ENCODE measurements at places on chromosomes 5 and 9.

DNA sequence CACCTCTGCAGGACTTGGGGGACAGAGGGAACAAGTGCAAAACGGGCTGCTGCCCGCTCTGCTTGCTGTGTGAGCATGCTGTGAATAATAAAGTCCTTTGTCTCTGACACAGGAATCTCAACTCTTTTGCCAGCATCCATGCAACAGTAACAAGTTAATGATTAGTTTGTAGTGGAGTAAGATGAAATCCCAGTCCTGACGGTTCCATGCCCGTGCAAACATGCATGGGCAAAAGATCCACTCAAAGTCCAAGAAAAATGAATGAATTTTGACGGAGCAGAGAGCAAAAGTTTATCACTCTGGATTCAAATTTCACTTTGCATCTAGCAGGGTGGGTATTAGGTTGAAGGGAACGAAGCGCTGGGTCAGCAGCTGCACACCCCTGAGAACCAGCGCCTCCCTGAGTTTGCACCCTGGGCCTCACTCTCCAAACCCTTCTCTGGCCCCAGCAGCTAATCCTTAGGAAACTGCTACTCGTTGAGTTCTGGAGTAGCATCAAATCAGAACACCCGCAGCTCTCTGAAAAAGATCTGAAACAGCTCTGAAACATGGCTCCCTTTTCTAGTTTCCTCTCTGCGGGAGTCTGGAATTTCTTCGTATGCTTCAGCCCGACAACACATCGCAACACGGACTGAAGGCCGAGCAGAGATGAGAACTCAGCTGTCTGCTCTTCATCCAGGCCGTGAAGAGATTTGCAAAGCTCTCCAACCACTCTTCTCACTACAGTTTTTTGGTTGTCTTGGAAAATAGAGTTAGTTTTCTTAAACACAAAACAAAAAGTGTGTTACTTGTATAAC lies 45.6 kb upstream of the RUFY1 start:
- no peak for DNase-seq

GRCh38 chr5:139650031-139650688 lies 2.0 kb downstream of the CXXC5 start:
- no peak for DNase-seq

GRCh38 chr5:110297152-110297670 lies 429.3 kb downstream of the TMEM232 start:
- DNase-seq: no peak

GRCh38 chr9:126499005-126499910 lies 114.5 kb upstream of the LMX1B start:
- DNase-seq: no peak

DNA sequence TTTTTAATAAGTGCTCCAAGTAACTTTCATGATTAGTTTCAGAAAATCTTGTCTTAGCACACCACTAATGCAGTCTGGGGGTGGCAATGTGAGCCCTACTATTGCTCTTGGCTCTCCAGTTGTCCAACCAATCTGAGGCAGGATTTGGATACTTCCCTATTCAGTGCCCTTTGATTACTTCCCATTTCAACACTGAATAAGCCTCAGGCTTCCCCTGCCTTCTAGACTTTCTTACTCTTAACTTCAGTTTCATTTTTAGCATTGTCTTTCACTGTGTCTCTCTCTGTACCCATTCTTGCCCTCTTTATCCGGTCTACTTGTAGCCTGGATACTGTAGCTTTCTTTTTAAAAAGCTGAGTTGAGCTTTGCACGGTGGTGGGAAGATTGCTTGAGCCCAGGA lies 186.1 kb downstream of the C9orf152 start:
- DNase-seq: no peak

DNA sequence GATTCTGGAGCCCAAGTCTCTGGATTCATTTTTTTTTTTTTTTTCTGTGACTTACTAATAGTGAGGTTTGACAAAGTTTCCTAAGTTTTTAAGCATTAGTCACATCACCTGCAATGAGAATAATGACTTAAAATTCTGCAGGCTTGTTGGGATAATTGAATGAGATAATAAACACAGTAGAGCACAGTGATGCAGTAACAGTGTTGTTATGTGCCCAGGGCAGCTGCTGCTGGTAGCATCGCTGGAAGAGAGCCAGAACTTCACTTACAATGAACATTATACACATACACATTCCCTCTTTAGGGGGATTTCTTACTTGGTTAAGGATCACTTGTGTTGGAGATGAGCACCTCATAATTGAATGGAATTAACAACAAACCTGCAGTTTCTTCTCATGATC lies 78.9 kb downstream of the ALDH7A1 start:
- peak; percentile 46 for DNase-seq

DNA sequence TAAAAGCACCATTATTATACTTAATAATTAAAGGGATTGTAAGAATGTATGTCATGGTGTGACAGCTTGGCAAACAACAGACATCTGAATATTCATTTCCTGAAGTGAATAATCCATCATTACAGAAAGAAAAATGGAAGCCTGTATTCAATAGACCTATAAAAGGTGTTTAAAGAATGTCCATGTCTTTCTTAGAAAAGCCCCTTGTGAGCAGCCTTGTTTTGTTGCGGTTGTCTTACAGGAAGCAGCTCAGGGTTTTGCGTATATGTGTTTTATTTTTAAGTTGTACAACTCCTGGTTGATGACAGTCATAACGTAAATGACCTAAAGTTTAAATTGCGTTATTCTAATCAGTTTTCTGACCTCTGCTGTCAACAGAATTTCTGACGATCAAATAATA lies 53.8 kb downstream of the CAST start:
- no peak for DNase-seq

- DNase-seq: no peak
Observed at GRCh38 chr5:91048073-91048472, 335.0 kb downstream of the ARRDC3 start.

GRCh38 chr5:120544043-120544442 lies 79.9 kb downstream of the PRR16 start:
- no peak for DNase-seq

- DNase-seq: no peak
Observed at GRCh38 chr9:81445331-81445921, 243.9 kb downstream of the TLE1 start.

GRCh38 chr5:132526290-132526973 lies 16.9 kb downstream of the IL5 start:
- no peak for DNase-seq

GRCh38 chr9:86407022-86407421 lies 52.8 kb upstream of the TUT7 start:
- DNase-seq: no peak

GRCh38 chr5:114449860-114450421 lies 88.1 kb downstream of the KCNN2 start:
- no peak for DNase-seq

DNA sequence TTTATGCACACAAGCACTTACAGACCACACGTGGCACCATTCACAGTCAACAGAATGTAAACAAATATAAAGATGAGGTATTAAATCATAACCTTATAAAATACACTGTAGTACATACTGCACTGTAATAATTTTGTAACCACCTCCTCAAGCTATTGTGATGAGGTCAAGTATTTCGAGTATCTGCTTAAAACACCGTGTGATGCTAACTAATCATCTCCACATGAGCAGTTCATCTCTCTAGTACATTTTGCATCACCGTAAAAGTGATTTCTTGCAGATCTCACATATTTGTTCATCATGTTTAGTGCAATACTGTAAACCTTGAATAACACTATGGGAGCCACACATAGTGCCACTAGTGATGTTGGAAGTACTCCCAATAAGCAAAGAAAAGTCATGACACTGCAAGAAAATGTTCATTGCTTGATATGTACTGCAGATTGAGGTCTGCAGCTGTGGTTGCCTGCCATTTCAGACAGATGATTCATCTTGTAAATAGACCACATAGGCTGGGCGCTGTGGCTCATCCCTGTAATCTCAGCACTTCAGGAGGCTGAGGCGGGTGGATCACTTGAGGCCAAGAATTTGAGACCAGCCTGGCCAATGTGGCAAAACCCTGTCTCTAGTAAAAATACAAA lies 44.3 kb downstream of the FOXB2 start:
- no peak for DNase-seq

DNA sequence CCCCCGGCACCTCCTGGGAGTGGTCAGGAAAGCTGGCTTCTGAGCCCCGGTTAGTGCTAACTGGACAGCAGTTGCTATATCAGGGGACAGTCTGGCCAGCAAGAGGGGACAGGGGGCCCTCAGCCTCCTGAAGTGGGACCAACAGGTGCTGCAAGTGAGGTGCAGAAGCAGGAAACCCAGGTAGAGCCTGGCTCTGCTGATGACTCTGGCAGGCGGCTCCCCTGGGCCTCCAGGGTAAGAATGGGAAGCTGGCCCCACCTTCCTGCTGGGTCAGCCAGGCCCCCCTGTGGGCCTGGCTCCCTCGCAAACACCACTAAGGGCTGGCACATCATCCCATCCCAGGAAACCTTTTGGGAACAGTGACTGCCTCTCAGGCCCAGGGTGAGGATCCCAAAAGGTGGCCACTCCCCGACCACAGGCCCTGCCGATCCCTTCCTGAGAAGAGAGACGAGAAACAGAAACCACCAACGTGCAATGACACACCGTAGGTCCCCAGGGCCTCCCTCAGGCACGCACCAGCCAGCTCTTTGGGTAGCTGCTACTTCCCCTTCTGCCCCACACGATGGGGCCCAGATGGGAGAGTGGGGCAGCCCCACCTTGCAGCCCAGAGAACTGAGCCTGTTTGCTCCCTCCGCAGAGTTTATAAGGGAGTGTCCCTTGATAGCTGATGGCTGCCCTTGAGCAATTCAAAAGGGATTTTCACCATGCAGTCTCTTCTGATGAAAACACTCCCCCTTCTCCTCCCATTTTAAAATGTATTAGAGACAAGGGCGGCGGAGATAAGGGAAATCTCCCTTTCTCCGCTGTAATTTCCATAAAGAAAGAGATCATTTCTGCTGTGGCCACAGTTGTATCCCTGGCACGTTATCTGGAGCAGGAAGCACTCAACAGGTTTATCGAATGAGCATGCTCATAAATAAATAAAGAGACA lies 76.8 kb downstream of the STK10 start:
- DNase-seq: peak; percentile 1

GRCh38 chr5:55176176-55176818 lies 3.3 kb upstream of the CDC20B start:
- DNase-seq: no peak

DNA sequence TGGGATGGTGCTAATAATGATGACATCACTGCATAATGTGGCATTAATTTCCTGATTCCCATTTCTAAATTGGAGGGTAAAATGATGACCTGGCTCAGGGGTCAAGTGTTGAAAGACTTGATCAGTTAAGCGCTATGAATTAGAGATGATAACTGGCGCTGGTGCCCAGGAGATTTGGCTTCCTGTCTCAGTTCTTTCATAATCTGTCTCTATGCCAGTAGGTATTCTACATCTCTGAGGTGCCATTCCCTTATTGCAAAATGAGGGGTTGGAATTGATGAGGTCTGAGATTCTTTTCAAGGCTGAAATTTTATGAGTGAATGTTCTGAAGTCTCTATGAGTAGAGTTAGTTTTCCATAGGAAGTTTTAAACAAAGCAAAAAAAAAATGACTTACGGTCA lies 1715.1 kb upstream of the WWC1 start:
- DNase-seq: no peak

- no peak for DNase-seq
Observed at GRCh38 chr5:102718819-102719218, 36.3 kb upstream of the PAM start.
